ENCODE measurements at places on chromosomes 3 and 15.
A peak's percentile ranks its signal among the peaks of the same experiment; 100 is the strongest.

DNA sequence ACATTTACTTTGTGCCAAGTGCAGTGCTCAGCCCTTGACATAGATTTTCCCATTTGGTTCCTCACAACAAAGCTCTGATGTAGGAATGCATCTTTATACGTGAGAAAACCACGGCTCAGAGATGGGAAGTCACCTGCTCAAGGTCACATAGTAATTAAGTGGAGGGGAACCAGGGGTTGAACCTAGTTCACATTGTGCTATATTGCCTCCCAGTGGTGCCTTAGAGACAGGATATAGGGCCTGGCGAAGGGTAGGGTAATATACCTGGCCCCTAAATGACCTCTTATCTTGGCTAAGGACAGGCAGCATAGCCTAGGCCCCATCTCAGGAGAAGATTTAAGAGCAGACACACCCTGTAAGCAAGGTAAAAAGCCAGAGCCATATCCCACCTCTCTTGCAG lies 71.5 kb downstream of the FOXP1 start:
- DNase-seq: no peak

DNA sequence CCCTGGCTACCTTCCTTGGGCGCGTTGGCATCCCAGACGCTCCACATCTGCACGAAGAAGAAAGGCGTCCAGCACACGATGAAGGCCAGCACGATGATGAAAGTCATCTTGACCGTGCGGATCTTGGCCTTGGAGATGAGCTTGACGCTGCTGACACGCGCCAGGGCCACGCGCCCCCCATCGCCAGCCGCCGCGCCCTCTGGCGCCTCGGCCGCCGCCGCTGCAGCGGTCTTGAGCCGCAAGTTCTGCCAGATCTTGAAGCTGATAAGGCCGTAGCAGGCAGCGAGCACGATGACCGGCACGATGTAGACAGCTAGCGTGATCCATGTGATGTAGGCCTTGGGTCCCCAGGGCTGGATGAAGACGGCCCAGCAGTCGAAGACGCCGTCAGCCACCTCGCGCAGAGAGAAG lies 2.2 kb downstream of the OXTR start:
- DNase-seq: no peak

GRCh38 chr15:70382762-70383458 lies 285.2 kb upstream of the TLE3 start:
- DNase-seq: no peak

GRCh38 chr3:117998071-117998470 lies 1036.6 kb downstream of the IGSF11 start:
- DNase-seq: peak; percentile 65

DNA sequence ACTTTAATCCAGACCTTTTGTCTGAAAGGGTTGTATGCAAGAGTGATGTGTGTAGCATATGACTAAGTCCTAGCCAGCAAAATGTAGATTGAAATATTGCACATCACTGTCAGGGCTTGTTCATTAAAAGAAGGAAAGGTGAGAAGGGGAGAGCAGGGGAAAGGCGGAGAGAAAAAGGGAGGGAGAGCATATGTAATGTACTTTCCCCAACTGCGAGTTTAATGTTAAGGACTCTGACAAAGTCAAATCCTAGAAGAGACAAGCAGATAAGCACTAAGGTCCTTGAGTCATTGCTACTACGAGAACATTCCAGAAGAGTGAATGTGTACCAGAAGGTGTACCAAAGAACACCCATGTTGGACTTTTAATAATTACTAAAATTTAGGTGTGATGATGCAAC lies 1336.7 kb downstream of the NSUN3 start:
- no peak for DNase-seq

DNA sequence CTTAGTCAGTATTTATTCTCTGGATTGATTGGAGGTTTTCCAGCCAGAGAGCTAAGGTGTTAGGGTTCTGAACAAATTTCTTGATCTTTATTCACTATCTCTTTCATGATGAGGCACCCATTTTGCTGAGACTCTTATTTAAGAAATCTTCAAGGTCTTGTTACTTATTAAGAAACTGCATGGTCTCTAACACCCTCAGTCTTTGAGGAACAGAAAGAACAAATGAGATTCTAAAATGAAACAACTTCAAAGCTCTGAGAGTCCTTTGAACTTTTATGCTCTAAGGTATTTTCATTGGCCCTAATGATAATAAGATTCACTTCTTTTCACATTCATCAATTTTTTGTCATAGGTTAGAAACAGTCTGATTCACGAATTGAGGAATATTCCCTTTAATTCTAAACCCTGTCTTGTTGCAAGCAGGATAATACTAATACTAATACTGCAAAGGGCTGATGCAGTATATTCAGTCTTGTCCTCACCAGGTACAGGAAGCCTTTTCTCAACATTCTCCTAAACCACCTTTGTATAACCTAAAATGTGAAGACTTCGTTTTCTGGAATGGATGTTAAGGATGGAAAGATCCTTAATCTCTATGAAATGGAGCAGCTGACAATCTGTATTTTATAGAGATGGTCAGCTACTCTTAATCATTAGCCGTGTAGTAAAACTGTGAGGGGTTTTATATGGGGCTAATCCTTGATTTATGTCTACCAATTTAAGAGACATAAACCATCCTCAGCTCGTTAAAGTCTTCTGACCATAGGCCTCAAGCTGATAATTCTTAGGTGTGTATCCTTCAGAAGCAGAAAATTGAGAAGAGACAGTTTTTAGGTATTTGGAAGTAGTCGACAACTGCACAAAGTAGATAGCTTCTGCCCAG lies 198.3 kb downstream of the OTOL1 start:
- DNase-seq: no peak

GRCh38 chr15:64869501-64869900 lies 27.8 kb downstream of the PLEKHO2 start:
- DNase-seq: no peak

DNA sequence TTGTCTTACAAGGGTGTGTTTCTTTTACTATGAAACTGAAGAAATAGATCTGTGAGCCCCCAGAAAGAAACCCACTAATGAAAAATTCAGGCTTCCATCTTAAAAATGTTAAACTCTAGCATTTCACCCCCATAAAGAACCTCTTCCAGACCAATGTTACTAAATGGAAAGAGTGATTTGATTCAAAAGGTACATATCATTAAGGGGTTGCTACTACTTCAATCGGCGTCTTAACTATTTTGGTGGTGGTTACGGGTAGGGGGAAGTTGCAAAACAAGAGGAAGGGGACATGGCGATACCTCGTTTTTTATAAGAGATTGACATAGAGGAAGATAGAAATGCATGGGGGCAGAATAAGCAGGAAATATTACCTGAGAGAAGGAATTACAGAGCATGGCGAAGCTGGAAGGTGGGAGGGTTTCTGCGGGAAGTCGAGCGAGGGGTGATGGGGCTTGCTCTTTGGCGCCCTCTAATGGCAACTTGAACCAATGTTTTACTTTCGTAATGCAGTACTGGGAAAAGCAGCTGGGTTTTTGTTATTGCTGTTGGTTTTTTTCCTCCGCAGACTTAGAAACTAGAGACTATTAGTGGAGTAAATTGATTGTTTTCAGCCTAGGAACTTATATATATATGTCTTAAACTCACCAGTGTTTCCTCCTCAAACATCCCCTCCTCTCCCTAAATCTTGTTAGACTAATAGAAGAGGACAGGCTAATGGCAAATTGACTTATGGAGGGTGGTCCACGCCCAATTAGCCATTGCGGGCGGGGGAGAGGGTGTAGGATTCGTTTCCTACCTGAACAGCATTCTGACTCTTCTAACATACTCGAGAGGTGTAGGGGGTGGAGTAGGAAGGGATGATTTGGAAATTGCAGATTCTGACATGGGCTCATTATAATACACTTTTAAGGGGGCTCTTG lies 11.3 kb upstream of the SOX2 start:
- peak; percentile 84 for DNase-seq

- DNase-seq: peak; percentile 83
These were observed 21.3 kb upstream of the DAPK2 start for GRCh38 chr15:64067564-64068030.
